Ureter (tissue), 1 donor: ENCODE measurements at places on chromosomes 7 and 10.

DNA sequence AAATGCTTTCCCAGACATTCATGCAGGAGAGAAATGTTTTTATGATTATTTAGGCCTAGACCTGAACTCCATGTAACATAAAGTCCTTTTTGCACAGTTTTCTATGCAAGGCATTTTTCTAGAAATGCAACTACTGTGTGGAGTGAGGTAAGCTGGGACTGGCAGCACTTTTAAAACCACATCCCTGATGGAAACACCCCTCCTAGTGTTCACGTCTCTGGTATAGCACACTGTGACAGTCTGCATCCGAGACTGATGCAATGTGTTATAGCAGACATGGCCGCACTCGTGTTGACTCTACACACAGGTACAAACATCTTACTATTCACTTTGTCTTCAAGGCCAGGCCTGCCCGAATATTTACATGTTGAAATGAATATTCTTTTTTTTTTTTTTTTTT, 19.3 kb upstream of the ERCC6 start:
- DNase-seq = no peak

DNA sequence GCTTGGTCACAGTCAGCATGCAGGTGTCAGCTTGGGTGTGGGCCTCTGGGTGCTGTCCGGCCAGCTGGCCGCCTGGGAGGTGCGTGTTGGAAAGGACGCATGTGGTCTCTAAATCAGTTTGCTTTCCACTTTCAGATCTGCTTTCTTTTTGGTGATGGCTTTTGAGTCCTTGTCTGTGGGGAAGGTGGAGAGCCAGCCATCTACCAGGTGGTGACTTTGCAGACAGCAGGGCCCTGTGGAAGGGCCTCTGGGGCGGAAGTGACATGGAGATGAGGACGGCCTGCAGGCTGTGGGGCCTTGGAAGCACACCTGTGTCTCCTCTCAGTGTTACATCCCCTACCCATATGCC, 59.4 kb downstream of the WDR37 start:
- no peak for DNase-seq

GRCh38 chr10:123800289-123800688, 91.3 kb downstream of the CPXM2 start:
- DNase-seq = no peak

DNA sequence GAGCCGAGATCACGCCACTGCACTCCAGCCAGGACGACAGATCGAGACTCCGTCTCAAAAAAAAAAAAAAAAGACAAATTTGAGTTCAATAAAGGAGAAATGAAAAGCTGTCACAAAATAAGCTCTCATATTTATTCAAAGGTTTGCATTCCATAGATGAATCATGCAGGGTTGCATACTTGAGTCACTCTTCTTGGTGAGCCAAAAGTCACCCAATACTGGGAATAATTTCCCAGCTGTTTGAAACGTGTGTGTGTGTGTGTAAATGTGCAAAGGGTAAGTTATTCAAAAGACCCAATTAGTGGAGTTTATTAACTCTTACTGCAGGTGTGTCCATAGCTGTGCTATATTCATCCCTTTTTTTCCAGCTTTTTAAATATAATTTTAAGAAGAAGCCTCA, 297.7 kb downstream of the CCDC3 start:
- no peak for DNase-seq

DNA sequence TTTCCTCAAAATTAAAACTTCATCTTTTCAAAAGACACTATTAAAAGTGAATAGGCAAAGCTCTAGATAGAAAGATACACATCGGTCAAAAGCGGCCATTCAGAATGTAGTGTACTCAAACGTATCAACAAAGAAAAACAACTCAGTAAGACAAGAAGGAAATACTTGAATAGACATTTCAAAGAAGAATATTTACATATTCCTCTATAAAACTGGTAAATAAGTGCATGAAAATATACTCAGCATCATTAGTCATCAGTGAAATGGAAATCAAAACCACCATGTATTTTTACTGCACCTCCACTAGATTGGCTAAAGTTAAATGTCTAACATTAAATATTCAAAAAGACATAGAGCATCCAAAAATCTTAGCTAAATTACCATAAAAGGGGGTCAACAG, 551.1 kb upstream of the SORCS1 start:
- no peak for DNase-seq

DNA sequence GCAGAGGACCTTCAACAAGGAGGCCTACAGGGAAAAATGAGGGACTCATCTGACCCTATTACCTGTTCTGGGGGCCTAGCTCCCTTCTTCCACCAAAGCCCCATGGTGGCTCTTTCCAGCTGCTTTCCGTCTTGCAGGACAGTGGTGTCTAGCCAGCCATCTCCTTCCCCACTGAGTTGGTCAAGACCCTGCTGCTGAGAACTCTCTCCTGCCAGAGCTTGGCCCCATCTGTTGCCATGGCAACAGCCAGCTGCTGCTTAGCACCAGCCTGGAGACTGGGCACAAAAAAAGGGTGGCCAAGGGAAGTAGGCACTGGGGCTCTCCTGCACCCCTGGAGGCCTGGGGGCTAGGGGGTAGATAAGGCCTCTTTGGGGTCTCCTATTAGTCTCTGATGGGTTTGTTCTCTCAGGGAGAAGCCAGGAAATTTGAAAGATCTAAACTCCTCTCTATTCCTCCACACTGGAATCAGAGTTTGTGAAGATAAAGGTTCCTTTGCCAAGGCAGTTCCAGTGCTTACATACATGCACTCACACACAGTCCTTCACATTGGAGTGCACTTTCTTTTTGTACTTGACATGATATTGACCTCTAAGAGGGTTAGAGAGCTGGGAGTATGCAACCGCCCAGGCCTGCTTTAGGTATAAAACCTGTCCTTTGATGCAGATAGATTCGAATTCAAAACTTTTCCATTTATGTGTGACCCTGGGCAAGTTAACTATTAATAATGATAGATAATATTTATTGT, 15.8 kb downstream of the TSPAN33 start:
- DNase-seq = no peak

DNA sequence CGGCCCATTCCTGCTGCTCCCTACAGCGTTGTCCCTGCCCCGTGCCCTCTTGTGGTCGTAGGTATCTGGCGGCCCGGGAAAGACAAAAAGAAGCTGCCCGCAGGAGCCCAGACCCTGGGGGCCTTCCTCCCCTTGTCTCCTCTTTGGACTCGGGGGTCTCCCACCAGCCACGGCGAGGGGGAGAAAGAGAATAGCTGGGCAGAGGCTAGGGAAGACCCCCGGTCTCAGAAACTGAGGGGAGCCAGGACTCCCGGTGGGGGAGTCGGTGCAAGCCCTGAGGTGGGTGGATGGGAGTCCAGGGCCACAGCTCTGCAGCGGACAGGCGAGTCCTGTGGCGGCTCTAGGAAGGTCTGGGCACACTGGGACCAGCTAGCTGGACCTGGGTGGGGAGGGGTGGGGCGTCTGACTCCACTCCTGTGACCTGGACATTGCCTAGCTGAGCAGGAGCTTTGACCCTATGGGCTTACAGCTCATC, 1.3 kb upstream of the SH2D4B start:
- no peak for DNase-seq
